Prostate gland (tissue), 2 donors: ENCODE measurements at places on chromosomes 7 and 10. TPM values are rescaled to one million over a fixed set of nuclear protein-coding genes. Genes with fewer than 3 reads are reported as not detected.
A peak's percentile ranks its signal among the peaks of the same experiment; 100 is the strongest.

GRCh38 chr7:108376206-108376605 lies 80.0 kb downstream of the NRCAM start:
- no peaks in the 10 kb centered on the region for H3K36me3 ChIP-seq
- H3K27me3 ChIP-seq: no peaks in the 10 kb centered on the region
- DNase-seq: no peak

DNA sequence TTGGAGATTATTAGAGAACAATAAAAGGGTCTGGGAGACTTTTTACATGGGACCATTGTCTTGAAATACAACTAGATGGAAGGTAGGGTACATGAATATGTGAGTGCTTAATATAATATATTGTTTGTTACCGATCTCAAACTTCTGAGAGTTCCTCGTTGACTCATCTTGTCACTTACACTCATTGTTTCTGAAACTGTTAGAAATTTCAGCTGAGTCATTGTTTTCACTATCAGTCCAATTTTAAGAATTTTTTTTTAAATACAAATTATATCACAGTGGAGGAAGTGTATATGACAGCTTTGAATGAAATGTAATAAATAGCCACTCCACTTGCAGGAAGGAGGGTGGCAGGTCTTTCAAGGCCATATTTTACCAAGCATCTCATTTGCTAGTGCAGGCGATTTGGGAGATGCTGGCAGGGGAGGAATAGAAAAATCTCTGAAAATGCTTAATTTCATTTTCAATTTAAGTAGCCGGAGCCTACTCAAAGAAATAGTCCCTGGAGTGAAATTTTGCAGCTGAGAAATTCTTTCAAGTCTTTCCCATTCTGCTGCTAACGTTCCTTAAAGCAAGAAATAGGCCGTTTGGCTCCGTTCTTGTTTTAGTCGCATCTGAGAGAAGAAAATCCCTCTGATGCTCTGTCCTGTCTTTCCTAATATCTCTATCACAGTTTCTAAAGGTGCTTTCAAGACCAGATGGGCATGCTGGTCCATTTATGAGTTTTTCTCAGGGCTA lies 1404.2 kb upstream of the CELF2 start:
- H3K4me3 ChIP-seq: no peak overlapping the region
- no peak for DNase-seq
- H3K4me1 ChIP-seq: no peaks in the 10 kb centered on the region
- H3K27ac ChIP-seq: no peak overlapping the region
- no peaks in the 10 kb centered on the region for H3K27me3 ChIP-seq

GRCh38 chr7:128874140-128875031 lies 11.7 kb downstream of the ATP6V1F start:
- H3K4me3 ChIP-seq: no peak overlapping the region
- H3K27me3 ChIP-seq: no peaks in the 10 kb centered on the region
- no peak for DNase-seq

GRCh38 chr10:78584681-78585080 lies 484.1 kb upstream of the ZMIZ1 start:
- H3K27me3 ChIP-seq: no peaks in the 10 kb centered on the region
- no peak overlapping the region for H3K27ac ChIP-seq
- H3K4me3 ChIP-seq: no peak overlapping the region
- H3K4me1 ChIP-seq: no peaks in the 10 kb centered on the region

DNA sequence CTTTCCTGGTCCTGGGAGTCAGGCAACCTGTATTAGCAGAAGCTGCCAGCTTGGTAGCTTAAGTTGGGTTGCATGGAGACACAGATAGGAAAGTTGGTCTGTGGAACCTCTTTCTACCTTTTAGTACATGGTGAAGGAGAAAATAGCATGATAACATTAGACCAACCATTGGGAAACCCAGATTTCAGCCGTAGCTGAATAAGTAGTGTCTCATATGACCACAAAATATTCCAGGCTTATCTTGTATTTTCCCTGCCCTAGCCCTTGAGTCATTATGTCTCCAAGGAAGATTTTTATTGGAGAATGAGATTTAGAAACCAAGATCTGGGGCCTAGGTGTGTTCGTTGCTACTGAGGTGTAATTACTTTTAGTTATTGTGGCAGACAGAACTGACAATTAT lies 67.2 kb downstream of the CCSER2 start:
- H3K4me1 ChIP-seq: no peaks in the 10 kb centered on the region
- DNase-seq: no peak
- H3K27me3 ChIP-seq: no peaks in the 10 kb centered on the region

- H3K36me3 ChIP-seq: no peaks in the 10 kb centered on the region
- no peak for DNase-seq
Observed at GRCh38 chr10:33195608-33196376, 138.7 kb downstream of the NRP1 start.

DNA sequence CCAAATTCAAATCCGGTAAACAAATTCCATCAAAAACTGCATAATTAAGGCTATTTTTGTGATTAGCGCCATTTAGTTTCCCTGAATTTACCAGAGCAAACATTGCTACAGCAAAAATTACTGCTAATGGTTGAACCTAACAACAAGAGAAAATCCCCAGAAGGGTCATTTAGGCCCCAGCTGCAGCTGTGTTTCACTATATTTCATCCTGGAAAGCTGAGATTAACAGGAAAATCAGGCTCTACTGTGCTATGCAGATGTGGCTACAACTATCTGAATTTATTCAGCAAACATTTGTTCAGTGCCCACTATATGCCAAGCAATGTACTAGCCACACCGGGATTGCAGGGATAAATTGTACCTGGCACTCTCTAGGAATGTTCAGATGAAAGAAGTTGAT lies 104.0 kb downstream of the PON1 start:
- H3K36me3 ChIP-seq: no peaks in the 10 kb centered on the region
- no peak overlapping the region for H3K27ac ChIP-seq
- no peaks in the 10 kb centered on the region for H3K4me1 ChIP-seq
- no peaks in the 10 kb centered on the region for H3K27me3 ChIP-seq
- no peak overlapping the region for H3K4me3 ChIP-seq
- no peak for DNase-seq

DNA sequence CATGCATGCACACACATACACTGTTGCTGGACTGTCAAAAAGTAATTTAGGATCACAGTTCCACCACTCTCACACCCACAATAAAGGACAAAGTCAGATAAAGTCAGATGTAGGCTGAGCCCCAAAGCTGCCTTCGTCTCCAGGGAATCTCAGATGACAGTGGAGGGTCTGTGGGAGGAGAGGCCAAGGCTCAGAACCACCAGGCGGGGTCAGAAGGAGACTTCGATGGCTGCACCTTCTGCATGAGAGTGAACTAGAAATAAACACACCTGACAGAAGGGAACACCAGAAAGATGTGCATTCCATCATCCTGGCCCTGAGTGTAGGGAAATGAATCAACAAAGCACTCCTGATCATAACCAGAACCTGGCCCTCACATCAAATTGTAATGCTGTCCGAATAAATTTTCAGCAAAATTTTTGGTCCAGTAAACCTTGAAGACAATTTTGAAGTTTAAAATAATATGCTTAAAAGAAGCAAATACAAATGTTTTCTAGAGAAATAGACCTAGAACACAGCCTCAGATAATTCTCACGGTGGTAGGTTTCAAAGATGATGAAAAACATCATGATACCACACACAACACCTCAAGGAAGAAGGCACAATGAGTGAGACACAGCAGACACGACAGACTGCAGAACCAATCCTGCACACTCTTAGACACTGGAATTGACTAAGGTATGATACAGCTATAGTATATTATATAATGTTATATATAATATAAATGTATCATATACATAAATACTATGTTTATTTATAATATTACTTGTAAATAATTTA lies 269.8 kb upstream of the KLF6 start:
- H3K27ac ChIP-seq: no peak overlapping the region
- H3K4me1 ChIP-seq: peaks cover 3% of the 10 kb centered on the region
- H3K4me3 ChIP-seq: no peak overlapping the region
- H3K36me3 ChIP-seq: no peaks in the 10 kb centered on the region

GRCh38 chr10:60777696-60778213 lies 523 bp upstream of the CDK1 start:
- H3K4me3 ChIP-seq: peak overlapping the region; percentile 46
- H3K36me3 ChIP-seq: no peaks in the 10 kb centered on the region
- no peak overlapping the region for H3K27ac ChIP-seq
- H3K27me3 ChIP-seq: no peaks in the 10 kb centered on the region

DNA sequence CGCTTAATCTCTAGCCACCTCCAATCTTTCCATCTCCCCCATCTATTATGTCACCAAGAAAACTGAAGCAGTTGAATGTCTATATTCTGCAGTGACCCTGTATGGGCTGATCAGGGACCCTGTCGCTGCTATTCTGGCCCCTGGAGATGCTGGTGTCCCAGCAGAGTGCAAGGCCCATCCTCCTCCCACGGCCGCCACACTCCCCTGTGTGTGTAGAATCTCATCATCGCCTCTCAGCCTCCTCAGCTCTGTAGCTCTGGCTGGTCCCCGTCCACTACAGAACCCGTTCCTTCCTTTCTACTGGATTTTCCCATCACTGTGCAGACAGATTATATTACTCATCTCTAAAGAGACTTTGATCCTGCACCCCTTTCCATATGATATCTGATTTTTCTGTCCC lies 235.8 kb upstream of the PFKP start:
- no peak overlapping the region for H3K27ac ChIP-seq
- H3K36me3 ChIP-seq: no peaks in the 10 kb centered on the region
- no peak overlapping the region for H3K4me3 ChIP-seq
- H3K27me3 ChIP-seq: no peaks in the 10 kb centered on the region

DNA sequence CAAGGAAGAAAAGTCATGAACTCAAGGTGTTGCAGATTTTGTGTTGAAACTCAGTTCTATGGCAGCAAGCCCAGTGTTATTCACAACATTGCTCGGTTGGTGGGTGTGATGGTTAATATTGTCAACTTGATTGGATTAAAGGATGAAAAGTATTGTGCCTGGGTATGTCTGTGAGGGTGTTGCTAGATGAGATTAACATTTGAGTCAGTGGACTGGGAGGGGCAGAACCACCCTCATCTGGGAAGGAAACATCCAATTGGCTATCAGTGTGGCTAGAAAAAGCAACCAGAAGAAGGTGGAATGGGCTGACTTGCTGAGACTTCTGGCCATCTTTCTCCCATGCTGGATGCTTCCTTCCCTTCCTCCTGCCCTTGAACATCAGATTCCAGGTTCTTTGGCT lies 353.2 kb downstream of the ADRA2A start:
- no peak overlapping the region for H3K27ac ChIP-seq
- H3K4me3 ChIP-seq: no peak overlapping the region
- no peaks in the 10 kb centered on the region for H3K4me1 ChIP-seq
- H3K27me3 ChIP-seq: no peaks in the 10 kb centered on the region
- DNase-seq: no peak

GRCh38 chr10:52248697-52249306 lies 65.3 kb upstream of the DKK1 start:
- H3K27me3 ChIP-seq: no peaks in the 10 kb centered on the region
- DNase-seq: no peak
- no peak overlapping the region for H3K4me3 ChIP-seq

DNA sequence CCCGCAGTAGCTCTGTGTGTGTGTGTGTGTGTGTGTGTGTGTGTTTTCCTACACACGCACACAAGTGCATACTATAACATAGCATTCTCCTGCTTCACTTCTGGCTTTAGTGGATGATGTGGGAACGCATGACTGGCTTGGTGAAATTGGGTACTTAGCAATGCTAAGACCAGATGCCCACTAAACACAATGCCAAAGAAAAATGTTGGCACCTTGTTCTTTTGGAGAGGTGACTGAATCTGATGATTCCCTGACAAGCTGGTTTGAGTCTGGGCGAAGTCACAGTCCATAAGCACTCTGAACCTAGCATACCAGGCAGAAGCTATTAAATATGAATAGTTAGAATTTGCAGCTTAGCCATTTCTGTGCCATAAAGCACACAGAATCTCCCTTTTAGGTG lies 68.0 kb upstream of the CDCA7L start:
- no peaks in the 10 kb centered on the region for H3K4me1 ChIP-seq
- H3K36me3 ChIP-seq: no peaks in the 10 kb centered on the region
- no peak overlapping the region for H3K4me3 ChIP-seq

DNA sequence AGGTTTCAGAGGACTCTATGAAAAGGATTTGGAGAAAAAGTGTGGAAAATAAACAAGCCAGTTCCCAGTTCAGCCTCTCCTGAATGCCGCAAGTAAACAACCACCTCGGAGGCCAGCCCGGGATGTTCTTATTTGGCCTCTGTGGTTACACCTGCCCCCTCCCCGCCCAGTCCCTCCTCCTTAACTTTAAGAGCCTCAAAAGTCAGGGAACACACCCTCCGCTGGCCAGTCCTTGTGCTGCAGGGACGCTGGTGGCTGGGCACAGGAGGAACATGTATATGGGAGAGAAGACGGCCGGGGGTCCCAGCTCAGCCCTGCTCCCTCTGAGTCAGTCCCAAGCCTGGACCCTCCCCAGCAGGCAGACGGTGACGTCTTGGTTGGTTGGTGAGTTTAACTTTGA lies 6.1 kb downstream of the CHST3 start:
- H3K4me3 ChIP-seq: no peak overlapping the region
- peak; percentile 80 for DNase-seq
- no peaks in the 10 kb centered on the region for H3K36me3 ChIP-seq
- peaks cover 4% of the 10 kb centered on the region for H3K4me1 ChIP-seq
- H3K27me3 ChIP-seq: no peaks in the 10 kb centered on the region

DNA sequence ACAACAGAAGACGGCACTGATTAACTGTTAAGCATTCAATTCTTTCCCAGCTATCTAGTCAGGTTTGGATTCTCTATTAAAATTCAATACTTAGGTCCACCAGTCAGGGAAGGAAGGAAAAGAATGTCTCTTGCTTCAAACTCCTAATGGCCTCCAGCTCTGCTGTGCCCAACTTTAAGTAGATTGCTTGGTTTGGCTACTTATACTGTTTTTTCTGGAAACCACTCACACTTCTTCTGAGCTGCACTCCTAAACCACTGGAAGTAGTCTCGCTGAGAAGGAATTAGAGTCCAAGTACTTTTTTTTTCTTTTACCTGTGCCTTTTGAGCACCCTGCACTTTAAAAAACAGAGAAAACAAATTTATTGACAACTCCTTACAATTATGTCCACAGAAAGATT lies 26.7 kb upstream of the COL1A2 start:
- no peaks in the 10 kb centered on the region for H3K36me3 ChIP-seq
- no peak for DNase-seq
- no peaks in the 10 kb centered on the region for H3K27me3 ChIP-seq

DNA sequence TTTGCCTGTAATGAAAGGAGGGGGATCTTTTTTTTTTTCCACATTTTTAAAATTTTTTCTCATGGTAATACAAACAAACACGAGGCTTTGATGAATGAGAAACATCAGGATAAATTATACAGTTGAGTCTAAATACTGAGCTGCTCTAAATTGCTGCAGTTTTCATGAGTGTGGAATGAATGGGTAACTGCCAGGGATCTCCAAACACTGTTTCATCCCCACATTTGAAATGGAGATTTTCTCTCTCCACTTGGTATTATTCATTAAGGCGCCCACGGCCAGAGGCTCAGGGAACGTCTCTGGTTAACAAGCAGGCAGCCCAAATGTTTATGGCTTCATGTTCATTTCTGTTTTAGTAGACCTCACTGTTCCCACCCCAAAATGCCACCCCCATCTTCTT lies 717.1 kb downstream of the GRID1 start:
- no peaks in the 10 kb centered on the region for H3K4me1 ChIP-seq
- DNase-seq: no peak
- H3K27ac ChIP-seq: no peak overlapping the region
- no peaks in the 10 kb centered on the region for H3K36me3 ChIP-seq
- H3K4me3 ChIP-seq: no peak overlapping the region
- H3K27me3 ChIP-seq: no peaks in the 10 kb centered on the region

PAX4 gene
- total RNA-seq: not detected

STAG3 gene
- total RNA-seq: 1.8 TPM

SUN3 gene
- not detected for total RNA-seq

SPDYE6 gene
- total RNA-seq: 0.85 TPM

AMPH gene
- total RNA-seq: not detected

PLAC9 gene
- 14.7 TPM for total RNA-seq

HTRA1 gene
- total RNA-seq: 41.4 TPM

UNCX gene
- total RNA-seq: not detected

TMEM178B gene
- total RNA-seq: 5.2 TPM

MMP21 gene
- total RNA-seq: not detected

LIPN gene
- total RNA-seq: not detected

CALCR gene
- not detected for total RNA-seq

CLDN3 gene
- 176 TPM for total RNA-seq
